ENCODE measurements at places on chromosomes 6 and 20. TPM values are rescaled to one million over a fixed set of nuclear protein-coding genes. Genes with fewer than 3 reads are reported as not detected.

DNA sequence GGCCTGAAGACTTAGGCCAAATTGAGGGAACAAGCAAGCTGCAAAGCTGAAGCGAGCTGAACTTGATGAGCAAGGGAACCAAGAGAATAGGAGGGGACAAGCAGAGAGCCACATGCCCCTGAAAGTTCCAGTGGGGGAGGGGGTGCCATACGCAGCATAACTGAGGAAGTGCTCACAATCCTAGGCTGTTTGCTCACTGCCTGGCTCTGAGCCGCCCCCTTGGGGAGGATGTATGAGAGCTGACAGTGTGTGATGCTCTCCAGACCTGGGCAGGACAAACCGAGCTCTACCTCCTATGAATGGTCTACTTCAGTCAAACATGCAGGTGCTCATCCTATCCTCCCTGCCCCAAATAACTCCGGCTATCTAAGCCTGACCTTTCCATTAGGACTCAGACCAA is 52.1 kb downstream of the FAXC start:
- no peak for DNase-seq

- no peak for DNase-seq
Measured at GRCh38 chr6:108130262-108130661, 35.6 kb upstream of the NR2E1 start.

- no peak for DNase-seq
Measured at GRCh38 chr6:138161088-138161337, 726 bp upstream of the ARFGEF3 start.

GRCh38 chr6:140017470-140017869 is 643.0 kb upstream of the CITED2 start:
- no peak for DNase-seq

- DNase-seq: no peak
Measured at GRCh38 chr6:89387516-89388201, 24.4 kb downstream of the RRAGD start.

- DNase-seq: no peak
Measured at GRCh38 chr20:17444091-17444490, 87.1 kb downstream of the BFSP1 start.

The SAMHD1 gene
- 220 TPM for total RNA-seq

GRCh38 chr6:46380152-46380807 is 111.0 kb downstream of the RCAN2 start:
- DNase-seq: no peak

DNA sequence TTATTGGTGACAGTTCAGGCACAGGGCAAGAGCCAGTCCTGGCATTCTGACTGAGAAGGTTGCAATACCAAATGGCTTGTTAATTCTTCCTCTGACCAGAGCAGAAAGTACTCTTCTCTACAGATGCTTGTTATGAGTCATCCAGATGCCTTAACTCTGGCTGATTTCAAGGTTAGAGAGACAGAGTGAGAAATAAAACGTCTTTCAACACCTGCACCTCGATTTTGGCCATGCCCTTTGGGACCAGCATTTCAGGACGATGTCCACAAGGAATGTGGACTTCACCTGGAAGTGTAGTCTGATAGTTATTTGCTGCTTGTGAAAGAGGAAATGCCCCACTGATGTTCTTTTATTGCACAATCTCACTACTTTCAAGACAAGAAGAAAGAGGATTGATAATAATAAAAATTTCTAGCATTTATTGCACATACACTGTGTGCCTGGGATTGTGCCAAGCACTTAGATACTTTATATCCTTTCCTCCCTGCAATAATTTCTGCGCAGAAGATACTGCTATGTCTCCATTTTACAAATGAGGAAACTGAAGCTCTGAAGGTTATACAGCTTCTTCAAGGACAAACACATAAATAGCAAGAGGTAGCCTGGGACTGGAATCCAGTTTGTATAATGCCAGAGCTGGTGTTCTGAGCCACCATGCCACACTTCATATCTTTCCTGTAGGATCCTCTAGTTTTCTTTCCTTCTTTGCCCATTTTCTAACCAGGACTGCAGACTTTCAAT is 33.5 kb upstream of the MCM3 start:
- DNase-seq: no peak

GRCh38 chr6:10425975-10426780 is 11.3 kb upstream of the TFAP2A start:
- DNase-seq: no peak

DNA sequence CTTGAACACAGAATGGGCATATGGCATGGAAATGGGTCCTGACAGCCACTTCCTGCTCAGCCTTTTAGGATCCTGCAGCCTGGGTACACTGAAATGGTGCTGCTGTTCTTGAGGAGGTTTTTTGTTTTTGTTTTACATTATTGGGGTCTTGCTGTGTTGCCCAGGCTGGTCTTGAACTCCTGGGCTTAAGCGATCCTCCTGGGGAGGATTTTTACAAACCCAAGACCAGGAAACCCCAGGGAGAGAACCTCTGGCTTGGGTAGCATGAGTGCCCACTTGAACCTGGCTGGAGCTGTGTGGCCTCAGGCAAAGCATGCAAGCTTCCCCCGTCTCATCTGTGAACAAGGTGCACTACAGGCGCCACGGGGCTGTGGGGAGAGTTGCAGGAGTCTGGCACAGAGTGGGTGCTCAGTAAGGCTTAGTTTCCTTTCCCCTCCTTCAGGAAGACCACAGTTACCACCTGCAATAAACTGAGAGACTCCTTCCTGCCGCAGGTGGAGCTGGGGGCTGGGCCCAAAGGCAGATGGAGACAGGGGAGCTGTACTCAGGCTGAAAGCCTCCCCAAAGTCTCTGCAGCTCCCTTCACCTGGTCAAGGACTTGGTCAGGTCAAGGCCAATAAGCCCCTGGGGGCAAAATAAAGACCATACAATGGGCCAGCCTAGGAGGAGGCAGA is 1.8 kb downstream of the SLA2 start:
- DNase-seq: peak; percentile 81

The ZKSCAN8 gene
- 22.2 TPM for total RNA-seq

The HFE gene
- total RNA-seq: 19.0 TPM

DNA sequence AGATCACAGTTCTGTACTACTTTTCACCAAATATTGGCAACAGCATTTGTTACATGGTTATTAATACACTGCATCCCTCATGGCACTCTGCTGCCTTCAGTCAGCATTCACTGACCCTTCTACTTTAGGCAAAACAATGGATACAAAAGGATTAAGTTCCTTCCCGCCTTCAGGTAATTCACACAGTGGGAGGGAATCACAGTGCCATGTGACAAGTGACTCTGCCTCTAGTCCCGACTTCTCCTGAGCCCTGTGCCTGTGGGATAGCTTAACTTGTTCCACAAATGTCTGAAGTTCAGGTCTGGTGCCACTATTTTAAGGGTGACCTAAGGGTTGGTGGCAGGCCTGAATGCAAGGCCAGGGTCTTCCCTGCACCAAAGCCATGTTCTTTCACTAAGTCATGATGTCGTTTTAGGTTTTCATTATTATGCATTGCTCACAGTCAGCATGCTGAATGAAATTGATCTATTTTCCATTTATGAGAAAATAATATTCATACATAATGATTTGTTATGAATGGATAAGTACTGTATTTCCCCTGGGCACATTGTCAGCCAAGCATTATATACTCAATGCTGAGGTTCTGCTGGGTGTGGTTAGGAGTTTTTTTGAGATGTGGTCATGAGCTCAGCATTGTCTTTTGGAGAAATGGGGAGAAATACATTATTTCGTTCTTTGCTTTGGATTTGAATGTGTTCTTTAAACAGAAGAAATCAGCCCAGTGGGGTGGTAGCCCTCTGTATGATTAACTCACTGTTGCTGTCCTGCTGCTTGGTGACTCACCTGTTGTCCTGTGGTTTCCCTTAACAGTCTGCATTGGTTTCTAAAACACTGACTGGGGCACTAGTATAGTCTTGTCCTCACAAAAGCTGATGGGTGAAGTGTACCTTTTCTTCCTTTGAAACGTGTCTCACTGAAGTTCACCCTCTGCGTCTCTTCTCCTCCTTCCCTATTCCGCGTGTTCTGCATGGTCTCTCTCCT is 66.4 kb downstream of the AFDN start:
- DNase-seq: no peak

DNA sequence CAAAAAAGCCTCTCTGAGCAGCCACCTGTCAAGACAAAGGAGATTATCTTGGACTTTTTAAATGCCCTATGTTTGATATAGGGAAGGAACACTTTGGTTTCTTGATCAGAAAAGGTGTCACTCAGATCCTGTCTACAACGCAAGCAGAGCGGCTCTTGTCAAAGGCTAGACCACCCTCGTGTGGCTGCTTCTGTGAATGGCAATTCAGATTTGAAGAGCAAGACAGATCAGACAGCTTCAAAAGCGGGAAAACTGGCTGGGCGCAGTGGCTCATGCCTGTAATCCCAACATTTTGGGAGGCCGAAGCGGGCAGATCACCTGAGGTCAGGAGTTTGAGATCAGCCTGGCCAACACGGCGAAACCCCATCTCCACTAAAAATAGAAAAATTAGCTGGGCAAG is 10.1 kb upstream of the NXT1 start:
- no peak for DNase-seq

The MRPS10 gene
- 30.5 TPM for total RNA-seq

The XKR7 gene
- not detected for total RNA-seq

- DNase-seq: peak; percentile 86
Measured at GRCh38 chr20:44650771-44651433, 597 bp downstream of the ADA start.

DNA sequence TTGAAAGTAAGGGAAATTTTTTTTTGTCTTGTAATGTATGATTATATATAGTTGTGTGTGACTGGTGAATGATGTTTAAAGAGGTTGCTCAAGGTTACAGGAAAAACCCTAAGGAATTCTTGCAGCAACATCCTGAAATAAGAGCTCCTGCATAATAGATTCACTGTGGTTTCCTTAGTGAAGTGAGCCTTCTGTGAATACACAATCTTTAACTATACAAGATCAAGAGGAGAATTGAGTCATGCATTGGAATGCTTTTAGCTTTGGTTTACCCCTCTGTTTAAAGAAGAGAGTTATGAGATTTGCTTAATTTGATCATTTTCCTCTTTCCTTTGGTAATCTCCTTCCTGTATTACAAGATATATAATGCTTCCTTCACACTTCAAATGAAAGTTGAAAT is 141.6 kb upstream of the EYA4 start:
- no peak for DNase-seq

The HBS1L gene
- 50.4 TPM for total RNA-seq

- DNase-seq: no peak
Measured at GRCh38 chr6:166267526-166267925, 40.7 kb downstream of the PRR18 start.

DNA sequence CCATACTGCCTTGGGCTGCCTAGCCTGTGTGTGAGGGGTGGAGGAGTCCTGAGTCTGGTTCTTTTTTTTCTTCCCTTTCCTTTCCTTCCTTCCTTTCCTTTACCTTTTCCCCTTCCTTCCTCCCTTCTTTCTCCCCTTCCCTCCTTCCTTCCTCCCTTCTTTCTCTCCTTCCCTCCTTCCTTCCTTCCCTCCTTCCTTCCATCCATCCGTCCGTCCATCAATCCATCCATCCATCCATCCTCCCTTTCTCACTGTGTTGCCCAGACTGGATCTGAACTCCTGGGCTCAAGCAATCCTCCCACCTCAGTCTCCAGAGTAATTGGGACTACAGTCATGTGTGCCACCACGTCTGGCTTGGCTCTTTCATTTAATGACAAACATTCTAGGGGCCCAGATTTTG is 750.7 kb upstream of the CHD6 start:
- DNase-seq: no peak

The FERMT1 gene
- 1.3 TPM for total RNA-seq

DNA sequence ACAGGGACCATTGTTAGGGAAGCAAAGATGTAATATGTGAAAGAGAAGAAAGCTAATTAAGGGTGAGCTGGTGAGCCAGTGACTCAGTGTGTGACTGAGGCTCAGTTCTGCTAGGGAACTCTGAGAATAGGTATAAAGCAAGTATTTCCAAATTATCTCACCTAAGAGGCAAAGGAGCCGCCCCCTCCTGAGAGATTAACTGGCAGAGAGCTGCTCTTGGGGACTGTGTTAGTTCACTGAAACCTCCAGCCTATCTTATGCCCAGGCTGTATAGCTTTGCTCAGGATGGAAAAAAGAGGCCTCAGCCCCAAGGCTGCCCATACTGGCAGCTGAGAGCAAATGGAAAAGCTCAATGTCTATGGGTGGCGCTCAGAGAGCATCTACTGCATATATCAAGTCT is 152.0 kb downstream of the PAK5 start:
- no peak for DNase-seq

DNA sequence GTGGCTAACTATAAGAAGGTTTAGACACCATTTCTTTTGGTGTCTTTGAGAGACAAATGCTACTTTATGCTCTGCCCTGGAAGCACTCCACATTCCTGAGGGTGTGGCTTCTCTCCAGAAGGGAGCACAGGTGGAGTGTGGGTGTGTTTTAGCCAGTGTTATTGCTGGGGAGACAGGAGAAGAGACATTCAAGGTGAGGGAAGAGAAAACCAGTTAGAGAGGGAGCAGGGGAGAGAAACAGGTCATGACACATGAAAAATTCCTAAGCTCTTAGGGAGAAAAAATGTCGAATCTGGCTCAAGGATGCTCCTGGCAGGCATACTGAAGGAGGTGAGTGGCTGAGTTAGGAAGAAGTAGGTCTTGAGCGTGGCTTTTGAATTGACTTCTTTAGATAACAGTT is 292.8 kb downstream of the CLIC5 start:
- DNase-seq: no peak

The IL17A gene
- not detected for total RNA-seq

- DNase-seq: no peak
Measured at GRCh38 chr6:133101790-133102189, 139.4 kb upstream of the EYA4 start.

The GSTA2 gene
- not detected for total RNA-seq

The ERVFRD-1 gene
- total RNA-seq: not detected

- DNase-seq: no peak
Measured at GRCh38 chr6:137019476-137020272, 25.1 kb downstream of the IL20RA start.

The F13A1 gene
- total RNA-seq: 14.9 TPM

The LY6G6F gene
- 2.2 TPM for total RNA-seq

The CTCFL gene
- not detected for total RNA-seq

The CCN6 gene
- not detected for total RNA-seq

Measured in spleen (tissue), 13 donors.